ENCODE measurements at places on chromosomes 16 and 17. TPM values are rescaled to one million over a fixed set of nuclear protein-coding genes. Genes with fewer than 3 reads are reported as not detected.

DNA sequence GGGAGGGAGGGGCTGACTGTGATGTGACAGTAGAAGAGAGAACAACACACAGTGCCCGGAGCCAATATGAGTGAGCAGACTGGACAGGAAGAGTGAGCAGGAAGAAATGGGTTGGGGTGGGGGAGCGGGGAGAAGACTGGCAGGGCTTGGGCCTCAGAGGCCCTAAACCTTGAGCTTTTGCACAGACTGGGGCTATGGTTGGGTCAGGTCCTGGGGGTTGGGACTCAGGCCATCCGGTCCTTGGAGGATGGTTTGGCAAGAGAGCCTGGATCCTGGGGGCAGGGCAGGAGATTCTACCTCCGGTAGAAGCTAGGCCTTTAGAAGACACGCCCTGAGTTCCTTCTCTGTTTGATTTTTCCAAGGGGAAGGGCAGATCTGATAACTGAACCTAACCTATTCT lies 1.1 kb downstream of the CAMTA2 start:
- no peak for DNase-seq

GRCh38 chr17:50146927-50147665 lies 3.4 kb downstream of the PPP1R9B start:
- DNase-seq = no peak

GRCh38 chr16:57998486-57998885 lies 2.0 kb downstream of the ZNF319 start:
- DNase-seq = no peak

- no peak for DNase-seq
Observed at GRCh38 chr16:81523387-81524115, 78.9 kb downstream of the CMIP start.

DNA sequence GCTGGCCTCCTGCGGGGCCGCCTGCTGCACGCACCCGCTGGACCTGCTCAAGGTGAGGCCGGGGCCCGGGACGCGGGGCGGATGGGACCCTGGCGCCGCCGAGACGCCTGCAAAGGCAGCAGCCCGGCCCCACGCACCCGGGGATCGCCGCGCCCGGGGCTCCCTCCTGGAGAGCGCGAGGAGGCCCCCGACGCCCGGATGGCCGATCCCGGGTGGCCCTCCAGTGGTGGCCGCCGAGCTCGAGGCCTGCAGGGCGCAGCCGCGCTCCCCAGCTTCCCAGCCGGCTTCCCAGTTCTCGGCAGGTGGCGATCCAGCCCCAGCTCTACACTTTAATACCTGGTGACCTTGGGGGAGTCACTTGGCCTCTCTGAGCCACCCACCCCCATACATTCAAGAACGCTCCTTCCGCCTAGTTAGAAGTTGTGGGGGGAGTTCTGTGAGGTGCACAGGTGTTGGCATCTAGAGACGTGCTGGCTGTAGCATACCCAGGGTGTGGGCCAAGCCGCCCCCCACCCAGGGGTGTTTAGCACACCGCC lies 452 bp downstream of the SLC25A10 start:
- no peak for DNase-seq

- no peak for DNase-seq
Observed at GRCh38 chr17:78920528-78920927, 4.7 kb downstream of the TIMP2 start.

GRCh38 chr16:17578981-17579874 lies 108.5 kb upstream of the XYLT1 start:
- DNase-seq = no peak

DNA sequence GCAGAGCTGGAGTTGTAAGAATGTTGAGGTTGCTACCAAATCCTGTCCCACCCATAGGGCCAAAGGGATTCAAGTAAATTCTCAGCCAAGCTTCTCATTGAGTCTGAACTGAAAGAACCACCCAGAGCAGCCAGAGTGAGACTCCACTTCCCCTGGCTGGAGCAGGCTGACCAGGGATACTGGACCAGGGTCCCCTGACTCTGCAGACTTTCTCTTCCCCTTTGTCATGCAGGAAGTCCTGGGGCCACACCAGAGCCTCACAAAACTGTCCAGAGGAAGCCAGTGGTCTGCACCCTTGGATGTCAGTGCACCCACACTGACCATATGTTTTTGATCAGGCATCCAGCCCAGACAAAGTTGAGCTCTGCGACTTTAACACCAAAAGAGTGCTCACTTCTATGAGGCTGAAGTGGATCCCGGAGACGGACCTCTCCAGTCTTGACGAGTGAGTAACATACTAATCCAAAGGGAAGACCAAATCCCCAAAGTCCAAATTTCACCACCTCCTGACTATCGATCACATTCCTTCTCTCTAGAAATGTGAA lies 4.1 kb downstream of the NXN start:
- no peak for DNase-seq

GRCh38 chr16:51431517-51432241 lies 280.6 kb upstream of the SALL1 start:
- no peak for DNase-seq

DNA sequence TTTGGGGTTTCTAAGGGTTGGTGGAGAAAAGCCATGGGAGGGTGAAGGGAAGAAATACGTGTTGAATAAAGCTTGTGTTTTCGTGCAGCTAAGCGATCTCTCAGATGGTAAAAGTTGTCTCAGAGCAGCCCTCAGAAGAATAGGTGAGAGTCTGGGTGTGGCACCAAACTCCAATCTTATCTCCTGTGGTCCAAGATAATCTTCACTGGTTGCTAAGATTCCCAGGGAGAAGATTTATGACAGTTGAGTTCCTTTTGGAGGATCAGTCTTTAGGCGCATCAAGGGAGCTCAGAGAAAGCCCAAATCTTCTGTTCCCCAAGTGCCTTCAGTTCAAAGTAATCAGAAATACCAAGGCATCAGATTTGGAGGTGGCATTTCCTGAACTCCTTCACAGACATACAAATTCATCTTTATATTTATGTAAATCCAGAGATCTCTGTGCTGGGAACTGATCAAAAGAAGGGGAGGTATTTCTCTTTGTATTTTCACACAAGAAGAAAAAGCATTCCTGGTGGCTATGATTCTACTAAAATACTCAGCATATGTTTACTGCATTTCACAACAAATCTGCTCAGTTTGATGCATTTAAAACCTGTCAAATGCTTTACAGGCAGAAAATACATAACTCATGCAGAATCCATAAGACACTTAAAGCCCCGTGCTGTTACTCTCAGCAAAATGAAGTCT lies 102.9 kb downstream of the ABCC12 start:
- no peak for DNase-seq

DNA sequence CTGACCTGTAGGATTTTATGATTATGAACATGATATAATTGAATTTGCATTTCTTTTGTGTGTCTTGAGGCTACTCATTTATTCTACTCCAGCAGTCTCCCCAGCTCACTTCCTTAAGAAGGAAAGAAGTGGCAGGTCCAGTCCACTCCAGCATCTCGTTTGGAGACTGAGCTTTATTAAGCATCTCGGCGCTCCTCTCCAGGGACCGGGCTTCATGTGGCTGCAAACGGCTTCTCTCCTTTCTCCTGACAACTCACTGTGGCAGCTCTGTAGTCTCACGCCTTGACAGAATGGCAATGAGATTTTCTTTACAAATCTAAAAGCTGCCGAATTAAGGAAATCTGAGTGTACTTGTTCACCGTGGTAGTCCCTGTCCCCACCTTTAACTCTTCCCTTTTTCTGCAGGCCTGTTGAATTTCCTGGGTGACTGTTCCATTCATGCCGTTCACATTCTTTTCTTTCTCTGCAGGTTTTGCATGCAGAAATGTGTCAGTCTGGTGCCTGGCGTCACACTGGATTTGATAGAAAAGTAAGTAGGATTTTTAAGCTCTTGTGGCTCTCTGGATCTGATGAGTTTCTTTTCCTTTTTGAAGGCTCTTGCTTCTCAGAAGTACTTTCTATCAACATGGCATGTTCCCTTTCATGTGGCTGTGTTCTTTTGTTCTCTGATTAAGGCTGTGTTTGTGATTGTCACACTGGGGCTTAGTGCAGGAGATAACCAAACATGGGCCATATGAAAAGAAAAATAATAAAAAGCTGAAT lies 200.5 kb upstream of the CHMP6 start:
- DNase-seq = peak; percentile 16

- DNase-seq = no peak
Observed at GRCh38 chr17:42681976-42682721, at the start of gene CNTNAP1. TSS of gene CNTNAP1 (plus strand) at chr17:42682531. CDS start at chr17:42682830, 299 bp downstream.

- DNase-seq = no peak
Observed at GRCh38 chr16:64240586-64240985, 881.3 kb downstream of the CDH11 start.

GRCh38 chr17:74096456-74096855 lies 107.0 kb upstream of the RPL38 start:
- DNase-seq = no peak

DNA sequence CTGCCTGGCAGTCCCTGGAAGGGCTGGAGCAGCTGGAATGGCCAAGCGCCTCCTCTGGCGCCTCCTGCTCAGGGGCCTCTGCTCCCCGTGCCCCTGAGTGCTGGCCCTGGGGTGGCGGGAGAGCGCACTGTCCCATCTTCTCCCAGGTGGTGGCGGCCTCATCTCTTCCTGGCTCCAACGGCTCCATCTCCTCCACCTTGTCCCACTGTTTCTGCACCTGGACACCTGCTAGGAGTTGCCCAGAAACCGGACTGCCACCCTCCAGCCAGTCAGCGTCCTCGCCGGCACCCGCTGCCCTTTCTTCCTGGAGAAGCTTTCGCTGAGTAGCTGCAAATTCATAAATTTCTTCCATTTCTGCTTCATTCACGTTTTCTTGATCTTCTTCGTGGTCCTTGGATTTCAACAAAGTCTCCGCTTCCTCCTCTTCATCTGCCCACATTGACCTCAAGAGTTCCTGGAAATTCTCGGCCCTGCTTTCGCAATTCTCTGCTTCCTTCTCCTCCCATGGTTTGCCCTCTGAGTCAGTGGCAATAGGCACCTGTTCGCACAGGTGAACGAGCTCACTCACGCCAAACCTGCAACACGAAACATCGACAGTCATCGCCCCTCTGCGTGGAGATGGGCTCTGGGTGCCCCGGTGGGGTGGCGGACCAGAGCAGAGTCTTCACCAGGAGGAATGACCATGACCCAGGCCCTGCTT lies 13.7 kb upstream of the NLRC3 start:
- no peak for DNase-seq

DNA sequence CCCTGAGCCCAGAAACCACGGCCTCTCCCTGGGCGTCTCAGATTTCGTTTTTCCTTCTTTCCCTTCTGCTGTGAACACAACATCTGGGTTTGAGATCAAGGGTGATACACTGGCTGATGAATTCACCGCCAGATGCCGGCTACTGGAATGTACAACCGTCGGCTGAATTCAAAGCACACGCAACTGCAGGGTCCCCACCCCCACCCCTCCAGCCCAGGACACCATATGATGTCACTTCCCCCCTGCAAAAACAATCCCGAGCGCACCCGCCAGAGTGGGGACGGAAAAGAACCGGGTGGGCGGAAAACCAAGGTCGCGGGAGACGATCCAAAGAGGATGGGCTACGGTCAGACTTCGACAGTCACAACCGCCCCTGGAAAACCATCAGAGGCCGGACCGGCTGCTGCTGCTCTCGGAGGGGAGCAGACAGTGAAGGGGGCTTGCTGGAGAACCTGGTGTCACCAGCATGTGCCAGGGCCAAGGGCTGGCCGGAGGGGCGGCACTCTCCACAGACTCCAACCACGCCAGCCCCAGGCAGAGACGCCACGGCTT lies 23.3 kb downstream of the CEP295NL start:
- DNase-seq = no peak

GRCh38 chr17:63805591-63805990 lies 21.6 kb upstream of the PSMC5 start:
- DNase-seq = no peak

DNA sequence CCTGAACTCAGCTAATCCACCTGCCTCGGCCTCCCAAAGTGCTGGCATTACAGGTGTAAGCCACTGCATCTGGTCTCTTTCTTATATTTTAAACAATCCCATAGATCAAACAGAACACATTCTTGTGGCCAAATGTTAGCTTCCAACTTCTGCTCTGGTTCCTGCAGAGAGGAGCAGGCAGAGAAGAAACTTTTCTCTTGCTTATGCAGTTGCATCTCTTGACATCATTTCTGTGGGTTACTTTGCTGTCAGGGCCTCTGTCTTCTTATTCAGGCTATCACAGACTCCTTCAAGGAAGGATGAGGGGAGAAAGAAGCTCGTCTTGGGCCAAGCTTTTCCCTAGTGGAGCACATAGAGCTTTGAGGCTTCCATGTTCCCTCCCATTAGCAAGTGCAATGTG lies 7.8 kb downstream of the HSD17B2 start:
- no peak for DNase-seq

DNA sequence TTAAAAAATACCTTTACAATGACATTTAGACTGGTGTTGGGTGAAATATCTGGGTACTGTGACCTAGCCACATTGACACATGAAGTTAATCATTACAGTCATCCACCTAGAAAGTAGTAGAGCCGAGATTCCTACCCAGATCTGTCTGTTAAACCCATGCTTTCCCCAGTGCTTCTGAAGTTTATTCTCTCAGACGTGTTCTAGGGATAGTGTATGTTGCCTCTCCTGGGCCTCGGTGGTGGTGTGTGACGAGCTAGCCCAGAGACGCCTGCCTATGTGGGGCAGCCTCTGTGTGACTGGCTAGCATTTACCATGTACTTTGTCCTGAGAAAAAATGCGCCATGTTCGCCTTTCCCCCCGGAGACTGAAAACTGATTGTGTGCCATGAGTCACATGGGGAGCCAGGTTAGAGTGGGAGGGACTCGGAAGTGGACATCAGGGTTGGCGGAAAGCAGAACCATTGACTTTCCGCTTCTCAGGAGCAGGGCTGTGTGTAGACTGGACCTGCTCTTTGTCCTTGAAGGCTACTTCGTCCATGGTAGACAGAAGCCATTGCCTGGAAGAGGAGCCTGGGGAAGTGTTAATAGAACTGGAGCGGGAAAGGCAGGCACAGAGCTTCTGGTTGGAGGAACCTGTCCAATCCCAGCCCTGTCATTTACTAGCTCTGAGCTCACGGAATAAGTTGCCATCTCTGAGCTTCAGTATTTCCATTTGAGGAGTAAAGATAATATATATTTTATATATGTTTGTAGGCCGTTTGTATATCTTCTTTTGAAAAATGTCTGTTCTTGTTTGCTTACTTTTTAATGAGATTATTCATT lies 235.5 kb downstream of the SNX29 start:
- no peak for DNase-seq

- DNase-seq = no peak
Observed at GRCh38 chr17:61131585-61131984, 268.1 kb upstream of the TBX2 start.

GRCh38 chr16:79089735-79090284 lies 510.7 kb downstream of the MAF start:
- no peak for DNase-seq

DNA sequence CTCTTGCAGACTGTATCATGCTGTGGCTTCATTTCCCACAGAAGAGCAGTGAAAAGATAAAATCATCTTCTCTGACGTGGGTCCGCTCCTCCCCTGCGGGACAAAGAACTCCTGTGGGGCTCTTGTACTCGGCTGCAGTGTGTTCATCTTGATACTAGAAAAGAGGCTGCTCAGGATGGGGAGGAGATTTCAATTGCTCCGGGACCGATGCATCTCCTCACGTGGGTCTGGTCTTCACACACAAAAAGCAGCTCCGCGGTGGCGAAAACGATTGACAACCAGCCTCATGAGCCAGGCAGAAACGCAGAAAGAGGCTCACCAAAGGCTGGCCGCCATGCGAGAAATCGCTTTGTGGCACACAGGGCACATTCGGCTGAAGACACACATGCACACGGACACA lies 14.4 kb upstream of the KCNJ18 start:
- DNase-seq = peak; percentile 86

Gene IRF8
- total RNA-seq = 112 TPM

Gene HS3ST3B1
- 3.6 TPM for total RNA-seq

Gene OR4D1
- not detected for total RNA-seq

Gene NATD1
- 17.4 TPM for total RNA-seq

Gene PERCC1
- 0.35 TPM for total RNA-seq

Gene SRSF2
- total RNA-seq = 179 TPM

Gene CACNG3
- total RNA-seq = not detected

Gene STH
- not detected for total RNA-seq

Gene ITGAL
- 6.8 TPM for total RNA-seq

Gene TBC1D3K
- total RNA-seq = not detected

Data from mesenteric fat pad (tissue), 1 donor.